ENCODE measurements at places on chromosomes 16 and 17.

DNA sequence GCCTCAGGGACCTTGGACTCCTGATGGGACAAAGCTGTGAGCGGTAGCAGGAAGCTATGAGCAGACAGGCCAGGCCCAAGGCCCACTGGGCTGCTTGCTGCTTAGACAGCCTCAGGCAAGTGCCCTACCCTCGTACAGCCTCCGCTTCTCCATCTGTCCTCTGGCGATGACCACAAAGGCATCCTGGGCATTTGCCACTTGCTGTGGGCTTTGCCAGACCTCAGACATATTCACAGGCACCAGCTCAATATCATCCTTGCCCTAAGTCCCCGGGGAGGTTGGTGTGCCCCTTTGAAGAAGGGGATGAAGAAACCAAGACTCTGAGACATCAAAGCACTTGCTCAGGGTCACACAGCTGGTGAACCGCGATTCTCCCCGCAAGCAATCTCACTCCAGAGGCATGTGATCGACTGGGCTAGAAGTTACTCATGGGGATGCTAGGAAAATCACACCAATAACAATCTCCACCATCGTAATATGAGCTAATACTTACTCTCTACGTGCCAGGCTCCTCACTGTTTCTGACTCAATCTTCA, 21.7 kb downstream of the PPL start:
- no peak for DNase-seq

DNA sequence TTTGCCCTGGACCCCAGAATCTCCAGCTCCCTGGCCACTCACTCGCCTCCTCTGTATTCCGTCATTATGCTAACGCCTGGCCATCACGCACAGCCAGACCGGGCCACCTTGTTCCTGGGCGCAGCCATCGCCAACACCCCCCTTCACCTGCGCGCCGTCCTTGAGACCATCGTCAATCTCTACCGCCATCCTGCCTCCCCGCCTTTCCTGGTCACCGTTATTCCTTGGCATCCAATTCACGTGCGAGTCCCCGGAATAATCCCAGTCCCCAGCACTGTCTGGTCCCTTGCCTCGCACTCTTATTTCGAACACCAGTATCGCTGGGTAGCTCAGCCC, 541 bp downstream of the VKORC1 start:
- DNase-seq, result no peak

DNA sequence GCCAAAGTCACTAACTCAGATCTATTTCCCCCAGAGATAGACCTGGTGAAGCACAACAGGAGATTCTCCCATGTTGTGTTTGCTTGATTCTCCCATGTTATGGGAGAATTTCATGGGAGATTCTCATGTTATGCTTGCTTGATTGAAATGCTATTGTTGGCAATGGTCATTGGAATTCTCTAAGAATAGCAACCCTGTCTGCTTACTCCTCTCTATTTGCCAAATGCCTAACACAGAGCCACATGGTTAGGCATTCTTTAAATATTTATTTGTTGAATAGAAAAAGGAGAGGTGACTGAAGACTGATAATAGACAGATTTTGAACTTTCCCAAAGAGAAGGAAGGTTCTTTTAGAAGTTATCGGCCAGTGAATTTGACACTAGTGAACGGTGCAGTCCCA, 111.5 kb upstream of the MPHOSPH6 start:
- DNase-seq, result no peak

- no peak for DNase-seq
Measured at GRCh38 chr16:27403601-27403992, 1.6 kb downstream of the IL21R start.

- DNase-seq, result no peak
Measured at GRCh38 chr17:80998118-80998747, 6.6 kb downstream of the CHMP6 start.

- no peak for DNase-seq
Measured at GRCh38 chr17:41267711-41268110, 2.5 kb downstream of the KRTAP9-6 start.

GRCh38 chr16:70746708-70747424, 54.1 kb downstream of the VAC14 start:
- peak; percentile 31 for DNase-seq

GRCh38 chr16:11093572-11094074, 149.3 kb downstream of the CLEC16A start:
- DNase-seq, result no peak

DNA sequence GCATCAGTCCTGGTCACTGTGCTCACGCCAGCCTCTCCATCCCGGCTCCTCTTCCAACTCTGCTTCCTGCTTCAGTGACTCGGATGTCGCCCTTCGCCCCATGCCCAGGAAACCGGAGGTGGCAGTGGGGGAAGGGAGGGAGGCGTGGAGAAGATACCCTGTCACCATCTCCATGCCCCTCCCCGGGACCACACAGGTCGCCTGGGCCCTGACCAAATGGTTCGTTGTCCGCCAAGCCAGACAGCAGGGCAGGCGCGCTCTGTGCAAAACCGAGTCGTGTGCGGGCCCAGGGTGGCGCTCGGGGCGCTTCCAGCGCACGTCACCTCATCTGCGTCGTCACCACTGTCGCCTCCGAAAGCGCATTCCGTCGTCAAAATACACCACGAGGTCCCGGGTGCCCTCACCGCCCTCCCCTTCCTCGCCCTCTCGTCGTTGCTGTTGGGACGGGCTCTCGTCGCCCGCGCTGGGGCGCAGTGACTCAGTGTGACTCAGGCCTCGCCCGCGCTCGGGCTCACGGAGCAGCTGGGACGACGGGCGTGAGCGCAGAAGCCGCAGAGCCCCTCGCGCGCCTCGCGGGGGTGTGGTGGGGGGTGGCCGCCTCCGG, 39.2 kb downstream of the ZNF778 start:
- DNase-seq, result peak; percentile 90

- DNase-seq, result no peak
Measured at GRCh38 chr17:61352781-61353491, 46.7 kb upstream of the TBX2 start.

DNA sequence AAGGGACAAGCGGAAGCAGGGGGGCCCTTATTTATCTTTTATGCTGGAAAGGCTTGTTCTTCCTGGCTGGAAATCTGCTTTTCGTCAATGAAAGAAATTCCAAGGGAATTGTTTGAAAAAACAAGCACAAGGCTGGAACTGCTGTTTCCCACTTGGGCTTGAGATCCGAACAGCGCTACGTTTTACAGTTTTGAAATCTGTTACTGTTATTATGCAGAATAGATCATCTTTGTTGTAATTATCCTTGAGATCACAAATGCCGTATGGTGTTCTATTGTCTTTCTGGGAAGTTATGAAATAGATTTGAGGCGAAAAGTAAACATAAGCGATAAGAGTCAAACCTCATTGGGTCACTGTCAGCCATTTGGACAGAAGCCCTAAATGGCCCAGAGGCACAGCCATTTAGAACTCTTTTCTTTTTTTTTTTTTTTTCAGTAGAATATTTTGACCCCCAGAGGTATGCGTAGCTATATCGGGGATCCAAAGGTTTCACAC, 223.3 kb downstream of the IRX3 start:
- DNase-seq, result no peak
